SK-MEL-5 (cell line): ENCODE measurements at places on chromosomes 6 and 20. TPM values are rescaled to one million over a fixed set of nuclear protein-coding genes. Genes with fewer than 3 reads are reported as not detected.

Gene NTSR1
- not detected in 2 replicates for total RNA-seq

Gene DCDC2
- total RNA-seq = 1.9 and 2.0 TPM in 2 replicates

Gene SYNCRIP
- total RNA-seq = 67.5 and 68.1 TPM in 2 replicates

Gene ID1
- 23.3 and 28.2 TPM in 2 replicates for total RNA-seq

Gene TPD52L1
- total RNA-seq = 53.6 and 54.5 TPM in 2 replicates

Gene SFTA2
- not detected in 2 replicates for total RNA-seq

Gene TP53TG5
- total RNA-seq = not detected in 2 replicates

Gene COX7A2
- total RNA-seq = 271 and 303 TPM in 2 replicates

Gene LY6G6C
- not detected in 2 replicates for total RNA-seq

Gene UST
- 12.6 and 15.0 TPM in 2 replicates for total RNA-seq

Gene XRN2
- 151 and 160 TPM in 2 replicates for total RNA-seq

Gene CTCFL
- 0.42 and 0.51 TPM in 2 replicates for total RNA-seq

Gene LINC00237
- total RNA-seq = not detected in 2 replicates
